ENCODE measurements at places on chromosomes 11 and 22. TPM values are rescaled to one million over a fixed set of nuclear protein-coding genes. Genes with fewer than 3 reads are reported as not detected.

ACR gene
- not detected for total RNA-seq

PLAAT2 gene
- not detected for total RNA-seq

OR5P2 gene
- not detected for total RNA-seq

CALCB gene
- total RNA-seq, result 4.7 TPM

MRGPRX4 gene
- total RNA-seq, result not detected

MAJIN gene
- total RNA-seq, result not detected

Data from activated CD8-positive, alpha-beta T cell treated with anti-CD3 and anti-CD28 coated beads for 36 hours (primary cell).